ENCODE measurements at places on chromosomes 6 and 20. TPM values are rescaled to one million over a fixed set of nuclear protein-coding genes. Genes with fewer than 3 reads are reported as not detected.

- no peak for DNase-seq
These were observed 70.2 kb downstream of the BLOC1S5 start for GRCh38 chr6:7993952-7994351.

- no peak for DNase-seq
These were observed 67.9 kb upstream of the TGM3 start for GRCh38 chr20:2227861-2228260.

- no peak for DNase-seq
These were observed 14.6 kb upstream of the LTV1 start for GRCh38 chr6:143828572-143828971.

DNA sequence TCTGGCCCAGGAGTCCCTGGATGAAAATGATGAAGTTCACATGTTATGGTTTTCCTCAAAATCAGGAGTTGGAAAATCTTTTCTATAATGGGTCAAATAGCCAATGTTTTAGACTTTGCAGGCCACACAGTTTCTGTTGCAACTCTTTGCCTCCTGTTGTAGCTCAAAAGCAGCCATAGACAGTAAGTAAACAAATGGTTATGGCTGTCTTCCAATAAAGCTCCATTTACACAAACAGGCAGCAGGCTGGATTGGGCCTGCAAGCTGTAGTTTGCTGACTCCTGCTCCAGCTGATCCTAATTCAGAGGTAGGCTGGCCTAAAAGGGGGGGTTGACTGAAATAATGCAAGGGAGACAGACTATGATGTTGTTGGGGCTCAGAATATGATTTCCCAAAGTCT is 33.0 kb downstream of the METTL24 start:
- DNase-seq: peak; percentile 76

DNA sequence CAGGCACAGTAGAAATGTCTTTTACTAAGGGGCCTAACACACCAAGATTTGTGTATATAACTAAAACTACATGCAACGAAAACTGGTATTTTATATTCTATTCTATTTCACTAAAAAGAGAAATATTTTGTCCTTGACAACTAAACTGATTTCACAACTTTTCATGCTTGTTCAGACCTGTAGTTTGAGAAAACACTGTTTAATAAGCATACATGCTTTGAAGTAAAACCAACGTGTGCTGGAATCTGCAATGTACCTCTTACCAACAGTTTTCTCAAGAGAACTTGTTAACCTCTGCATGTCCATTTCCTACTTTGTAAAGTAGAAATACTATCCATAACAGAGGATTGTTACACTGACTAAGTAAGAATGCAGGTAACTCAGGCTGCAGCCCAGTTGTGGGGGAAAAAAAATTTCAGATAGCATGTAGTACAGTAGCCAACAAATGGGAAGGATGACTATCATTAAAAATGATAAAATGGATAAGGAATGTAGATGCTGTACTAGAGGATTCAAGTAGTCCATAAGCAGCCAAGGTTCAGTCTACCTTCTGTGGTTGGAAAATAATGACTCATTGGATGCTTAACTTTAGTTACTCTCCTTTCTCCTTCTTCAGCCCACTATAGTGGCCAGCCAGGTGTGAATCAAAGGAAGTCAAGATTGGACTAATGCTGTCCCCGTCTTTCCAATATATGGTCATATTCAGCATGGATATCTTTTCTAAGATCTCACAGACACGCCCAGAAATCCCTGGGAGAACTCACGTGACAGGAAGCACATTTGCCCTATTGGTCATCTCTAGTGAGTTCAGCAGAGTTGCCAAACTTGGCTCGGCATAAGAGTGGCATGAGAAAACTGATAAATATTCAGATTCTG is 65.2 kb downstream of the HFE start:
- no peak for DNase-seq

DNA sequence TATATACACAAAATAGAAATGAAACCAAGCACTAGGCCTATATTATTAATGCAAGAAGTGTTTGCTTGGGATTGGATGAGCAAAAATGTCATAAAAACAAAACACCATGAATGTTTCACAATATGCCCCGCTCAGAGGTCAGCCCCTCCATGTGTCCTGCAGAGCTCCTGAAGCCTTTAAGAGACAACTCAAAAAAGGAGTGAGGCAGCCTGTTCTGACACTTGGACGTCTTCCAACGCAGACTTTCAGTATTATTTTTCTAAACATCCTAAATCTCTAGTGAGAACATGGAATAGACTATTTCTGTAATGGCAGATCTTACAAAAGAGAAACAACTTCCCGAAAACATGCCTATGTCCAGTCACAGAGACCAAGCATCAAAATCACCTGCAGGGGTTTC is 322.6 kb downstream of the PRKN start:
- DNase-seq: no peak

DNA sequence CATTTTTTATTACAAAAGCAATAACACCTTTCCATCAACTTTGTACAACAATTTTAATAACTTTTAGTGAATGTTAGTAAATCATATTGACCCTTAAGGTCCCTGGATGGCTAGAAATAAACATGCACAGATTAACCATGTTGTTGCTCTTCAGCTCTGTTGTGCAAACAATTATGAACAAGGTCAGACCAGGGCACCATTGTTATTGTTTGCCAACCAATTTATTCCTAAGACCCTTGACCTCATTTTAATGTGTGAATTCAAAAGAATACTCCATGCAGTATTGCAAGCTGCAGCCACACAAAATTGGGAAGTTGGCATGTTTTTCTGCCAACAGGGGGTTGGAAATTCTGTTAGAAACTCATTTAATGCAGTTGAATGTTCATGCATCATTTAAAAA is 426.6 kb upstream of the MAP3K7 start:
- DNase-seq: no peak

- DNase-seq: no peak
These were observed 368.8 kb downstream of the ESR1 start for GRCh38 chr6:152176268-152176667.

DNA sequence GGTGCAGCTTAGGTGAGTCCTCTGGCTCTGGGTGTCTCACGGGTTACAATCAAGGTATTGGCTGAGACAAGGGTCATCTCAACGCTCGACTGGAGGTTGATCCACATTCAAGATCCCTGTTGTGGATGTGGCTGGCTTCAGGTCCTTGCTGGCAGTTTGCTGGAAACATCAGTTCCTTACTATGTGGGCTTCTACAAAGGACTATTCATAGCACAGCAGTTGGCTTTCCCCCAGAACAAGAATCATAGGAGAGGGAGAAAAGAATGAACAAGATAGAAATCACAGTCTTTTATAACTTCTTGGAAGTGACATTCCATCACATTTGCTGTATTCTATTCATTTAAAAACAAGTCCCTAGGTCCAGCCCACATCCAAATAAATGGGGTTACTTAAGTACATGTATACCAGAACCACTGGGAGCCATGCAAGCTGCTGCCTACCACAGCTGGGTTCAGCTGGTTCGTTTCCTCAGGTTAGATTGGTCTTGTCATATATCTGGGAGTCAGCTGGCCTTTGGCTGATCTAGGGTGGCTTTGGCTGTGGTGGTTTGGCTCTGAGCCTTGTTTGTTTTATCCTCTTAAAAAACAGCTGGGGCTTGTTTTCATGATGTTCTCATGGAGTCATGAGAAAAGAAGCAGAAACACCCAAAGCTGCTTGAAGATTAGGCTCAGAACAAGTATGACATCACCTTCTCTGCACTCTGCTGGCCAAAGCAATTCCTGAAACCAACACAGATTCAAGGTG is 433.2 kb upstream of the SPTLC3 start:
- DNase-seq: peak; percentile 75

- no peak for DNase-seq
These were observed 203.4 kb upstream of the KCNQ5 start for GRCh38 chr6:72418495-72418894.

DNA sequence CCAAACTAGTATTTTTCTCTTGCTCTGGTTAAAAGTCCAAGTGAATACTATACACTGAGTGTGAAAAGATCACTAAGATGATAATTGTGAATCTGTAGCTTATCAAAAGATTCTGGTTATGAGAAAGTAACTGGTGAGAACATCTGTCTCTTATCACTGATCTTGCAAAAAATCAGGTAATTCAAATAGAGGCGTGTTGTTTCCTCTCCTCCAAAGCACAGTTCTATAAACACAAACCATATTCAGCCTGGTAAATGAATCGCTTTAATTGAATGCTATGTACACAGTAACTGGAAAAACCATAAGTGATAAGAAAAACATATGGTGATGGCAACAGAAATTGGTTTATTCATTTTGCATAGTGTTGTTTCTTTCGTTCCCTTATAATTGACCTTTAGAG is 161.0 kb downstream of the RALGAPA2 start:
- no peak for DNase-seq

DNA sequence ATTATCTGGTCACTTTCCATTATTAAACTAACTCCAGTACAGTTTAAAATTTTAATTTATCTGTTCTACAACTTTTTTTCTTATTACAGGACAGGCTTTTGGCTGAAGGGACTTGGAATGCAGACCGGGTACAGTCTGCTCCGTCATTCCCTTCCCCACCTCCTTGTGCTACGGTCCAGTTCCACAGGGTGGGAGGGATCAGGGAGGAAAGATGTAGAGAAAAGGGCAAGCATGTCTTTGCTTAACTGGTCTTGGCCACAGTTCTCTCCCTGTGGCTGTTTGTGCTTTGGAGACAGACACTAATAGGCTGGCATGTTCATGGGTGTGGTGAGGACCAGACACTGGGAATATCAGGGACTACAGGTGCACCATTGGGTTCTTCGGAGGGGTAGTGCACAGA is 12.1 kb upstream of the RGS17 start:
- no peak for DNase-seq

Gene THBS2
- 7.3 TPM for polyA plus RNA-seq

Gene MAS1
- polyA plus RNA-seq: 0.03 TPM

Gene C20orf141
- not detected for polyA plus RNA-seq

Gene KIAA0408
- 4.4 TPM for polyA plus RNA-seq

Gene WFDC5
- not detected for polyA plus RNA-seq

Gene PDYN
- 0.52 TPM for polyA plus RNA-seq
